A549 treated with Hydrocortisone at 1 μM for 4 hours (cell line): ENCODE measurements at places on chromosomes 4 and X. TPM values are rescaled to one million over a fixed set of nuclear protein-coding genes. Genes with fewer than 3 reads are reported as not detected.

The UGT8 gene
- total RNA-seq: 0.06 to 0.24 TPM (median 0.12 TPM) in 5 replicates

The MAGIX gene
- 2.4 to 3.8 TPM (median 3.5 TPM) in 5 replicates for total RNA-seq

The DGKK gene
- total RNA-seq: not detected in 5 replicates

The ARAP2 gene
- total RNA-seq: 0.36 to 0.77 TPM (median 0.41 TPM) in 5 replicates

The GPR50 gene
- 0.13 to 0.32 TPM (median 0.24 TPM) in 5 replicates for total RNA-seq

The SMIM10 gene
- total RNA-seq: 0.07 to 0.20 TPM (median 0.12 TPM) in 4 of 5 replicates, not detected in the other

The GUCY1A1 gene
- not detected in 5 replicates for total RNA-seq

The GPC4 gene
- 0.02 to 0.05 TPM (median 0.05 TPM) in 3 of 5 replicates, not detected in the others for total RNA-seq

The C4orf46 gene
- total RNA-seq: 7.2 to 8.7 TPM (median 7.8 TPM) in 5 replicates

The RIPPLY1 gene
- total RNA-seq: 0.10 to 0.12 TPM in 2 of 5 replicates, not detected in the others

The POLA1 gene
- total RNA-seq: 10.1 to 13.0 TPM (median 11.1 TPM) in 5 replicates
